ENCODE measurements at places on chromosomes 13 and 19.
A peak's percentile ranks its signal among the peaks of the same experiment; 100 is the strongest.

DNA sequence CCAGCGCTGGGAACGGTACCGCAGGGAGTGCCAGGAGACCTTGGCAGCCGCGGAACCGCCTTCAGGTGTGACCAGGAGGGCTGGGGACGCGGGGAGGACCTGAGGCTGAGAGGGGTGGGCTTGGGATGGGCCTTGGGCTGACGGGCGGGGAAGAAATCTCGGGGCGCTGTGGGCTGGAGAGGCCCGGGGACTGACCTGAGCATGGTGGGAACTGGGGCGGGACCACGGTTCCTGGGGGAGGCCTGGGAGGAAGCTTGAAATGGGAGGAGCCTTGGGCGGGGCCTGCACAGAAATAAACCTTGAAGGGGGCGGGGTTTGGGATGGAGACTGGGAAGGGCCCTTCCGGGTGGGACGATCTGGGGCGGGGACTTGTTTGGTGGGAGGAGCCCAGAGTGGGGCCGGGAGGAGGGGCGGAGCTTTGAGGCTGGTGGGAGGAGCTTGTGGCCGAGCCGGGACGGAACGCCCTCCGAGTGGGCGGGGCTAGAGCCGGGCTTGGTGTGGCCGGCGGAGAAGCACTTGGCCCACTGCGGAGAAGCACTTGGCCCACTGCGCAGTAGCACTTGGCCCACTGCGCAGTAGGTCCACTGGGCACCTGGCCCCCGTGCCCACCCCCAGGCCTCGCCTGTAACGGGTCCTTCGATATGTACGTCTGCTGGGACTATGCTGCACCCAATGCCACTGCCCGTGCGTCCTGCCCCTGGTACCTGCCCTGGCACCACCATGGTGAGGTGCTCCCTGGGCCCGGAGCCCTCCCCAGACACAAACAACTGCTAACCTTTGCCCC lies 2.8 kb downstream of the GIPR start:
- DNase-seq: peak; percentile 49

- DNase-seq: no peak
These were observed 40.2 kb downstream of the CCNE1 start for GRCh38 chr19:29851769-29852521.

DNA sequence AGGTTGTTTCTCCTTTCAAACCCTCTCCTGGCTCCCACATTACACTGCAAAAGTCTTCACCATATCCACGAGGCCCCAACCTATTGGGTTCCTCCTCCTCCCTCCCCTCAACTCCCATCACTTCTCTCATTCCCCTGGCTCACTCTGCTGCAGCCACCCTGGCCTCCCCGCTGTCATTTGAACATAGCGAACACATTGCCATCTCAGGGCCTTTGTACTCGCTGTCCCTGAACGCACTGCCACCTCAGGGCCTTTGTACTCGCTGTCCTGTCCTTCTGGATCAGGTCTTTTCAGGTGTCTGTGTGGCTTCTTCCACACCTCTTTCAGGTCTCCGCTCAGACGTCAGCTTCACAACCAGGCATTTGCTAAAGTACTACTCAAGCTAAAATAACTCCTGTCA lies 1.7 kb downstream of the CCDC61 start:
- no peak for DNase-seq

- no peak for DNase-seq
These were observed 34.0 kb downstream of the RASL11A start for GRCh38 chr13:27304611-27305010.

GRCh38 chr19:31089681-31090080 lies 259.6 kb downstream of the TSHZ3 start:
- DNase-seq: no peak

- DNase-seq: no peak
These were observed 52.7 kb upstream of the RFXAP start for GRCh38 chr13:36766295-36766694.

- DNase-seq: no peak
These were observed 13.2 kb upstream of the UQCR11 start for GRCh38 chr19:1618157-1619093.

DNA sequence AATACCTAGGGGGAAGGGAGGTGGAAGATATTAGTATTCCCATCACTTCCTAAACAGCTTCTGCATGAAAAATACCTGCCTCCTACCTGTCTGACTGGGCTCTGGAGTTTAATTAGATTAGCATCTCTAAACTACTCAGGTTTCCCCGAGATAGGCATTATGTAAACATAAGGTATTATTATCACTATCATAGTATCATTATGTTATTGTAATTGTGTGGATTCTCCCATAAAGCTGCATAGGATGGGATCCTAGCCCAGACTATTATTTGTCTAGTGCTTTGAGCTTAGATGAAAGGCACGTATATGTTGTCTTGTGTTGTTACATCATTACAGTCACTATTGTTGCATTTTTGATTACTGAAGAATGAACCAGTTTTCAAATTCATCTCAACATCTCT lies 115.2 kb upstream of the SOX21 start:
- DNase-seq: no peak

DNA sequence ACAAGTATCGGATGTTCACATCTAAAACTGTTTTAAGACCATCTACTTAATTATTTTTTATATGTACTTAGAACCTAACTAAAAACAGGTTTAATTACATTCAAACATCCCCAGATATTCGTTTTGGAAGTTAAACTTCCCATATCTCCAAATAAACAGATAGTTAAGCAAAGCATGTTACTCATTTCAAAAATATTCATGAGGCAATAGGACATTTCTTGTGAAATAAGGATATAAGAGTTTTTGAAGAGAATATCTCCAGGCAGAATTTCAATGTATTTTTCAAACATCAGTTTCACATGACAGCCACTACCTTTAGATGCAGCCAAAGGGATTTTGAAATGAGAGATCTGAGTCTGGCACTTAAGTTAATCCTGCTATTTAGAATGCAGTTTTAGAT lies 697.5 kb downstream of the SLITRK1 start:
- peak; percentile 14 for DNase-seq

DNA sequence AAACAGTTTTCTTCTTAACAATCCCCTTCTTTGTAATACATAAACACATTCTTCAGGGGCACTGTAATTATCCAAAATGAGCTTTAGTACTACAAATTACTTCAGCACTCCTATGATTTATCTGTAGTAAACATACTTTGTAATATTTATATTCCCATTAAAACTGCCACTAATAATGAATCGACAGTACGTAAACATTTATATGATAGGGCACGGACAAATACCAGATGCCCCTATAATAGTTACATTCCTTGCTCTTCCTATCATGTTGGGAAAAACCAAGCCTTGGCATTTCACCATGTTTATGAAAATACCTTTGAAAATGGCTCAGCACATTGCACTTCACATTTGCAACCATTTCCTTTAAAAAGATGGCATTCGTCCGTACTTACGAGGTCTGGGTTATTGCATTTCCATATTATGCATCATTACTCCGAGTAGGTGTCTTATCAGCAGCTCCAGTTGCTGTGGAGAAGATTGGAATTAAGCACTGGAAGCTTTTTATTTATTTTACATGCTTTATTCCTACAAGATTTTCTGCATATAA lies 1043.4 kb downstream of the DIAPH3 start:
- DNase-seq: no peak

GRCh38 chr13:111557921-111558699 lies 237.7 kb downstream of the TEX29 start:
- DNase-seq: no peak

DNA sequence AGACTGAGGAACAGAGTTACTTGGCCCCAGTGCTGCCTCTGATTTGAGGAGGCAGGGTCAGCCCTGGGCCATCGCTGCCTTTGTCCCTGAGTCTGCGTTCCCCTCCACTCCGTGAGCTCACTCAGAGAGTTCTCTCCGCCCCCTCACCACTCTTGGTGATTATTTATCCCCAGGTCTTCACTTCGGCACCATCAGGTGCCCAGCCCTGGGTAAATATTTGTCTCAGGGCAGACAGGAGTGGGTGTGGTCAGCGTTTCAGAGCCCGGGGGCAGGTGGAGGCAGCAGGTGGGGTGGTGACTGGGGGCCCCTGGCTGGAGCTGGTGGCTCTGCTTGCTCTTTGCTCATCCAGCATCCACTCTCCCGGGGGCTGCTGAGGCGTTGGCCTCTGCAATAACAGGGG lies 20.6 kb downstream of the PPP1R37 start:
- no peak for DNase-seq

DNA sequence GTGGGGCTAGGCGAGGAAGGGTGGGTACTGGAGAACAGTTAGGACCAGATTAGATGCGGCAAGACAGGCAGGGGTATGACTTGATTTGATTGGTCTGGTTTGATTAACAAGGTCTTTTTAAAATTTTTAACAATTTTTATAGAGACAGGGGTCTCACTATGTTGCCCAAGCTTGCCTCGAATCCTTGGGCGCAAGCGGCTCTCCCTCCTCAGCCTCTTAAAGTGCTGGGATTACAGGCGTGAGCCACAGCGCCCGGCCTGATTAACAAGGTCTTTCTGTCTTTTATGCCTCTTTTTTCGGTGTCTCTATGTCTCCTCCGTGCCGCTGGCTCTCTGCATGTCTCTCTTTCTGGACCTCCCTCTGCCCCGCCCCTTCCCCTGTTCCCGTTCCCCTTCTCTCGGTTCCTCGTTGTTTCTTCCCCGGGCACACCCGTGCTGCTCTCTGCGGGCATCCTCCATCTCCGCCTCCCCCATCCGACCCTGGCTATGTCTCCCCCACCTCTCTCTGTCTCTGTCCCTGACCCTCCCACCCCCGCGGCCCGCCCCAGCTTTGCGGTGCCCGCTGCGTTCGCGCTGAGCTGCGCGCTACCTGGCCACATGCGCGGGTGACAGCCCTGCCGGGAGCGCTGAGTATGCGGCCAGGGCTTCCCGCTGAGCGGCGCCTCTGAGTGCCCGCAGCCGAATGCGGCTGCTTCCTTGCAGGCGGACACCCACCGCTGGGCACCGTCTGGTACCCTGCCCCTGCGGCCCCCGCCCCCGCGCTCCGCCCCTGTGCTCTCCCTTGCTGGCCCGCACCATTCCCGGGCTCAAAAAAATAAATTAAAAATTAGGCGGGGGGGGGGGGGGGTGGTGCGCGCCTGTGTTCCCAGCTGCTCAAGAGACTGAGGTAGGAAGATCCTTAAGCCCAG lies 8.1 kb upstream of the SDHAF1 start:
- no peak for DNase-seq

- DNase-seq: no peak
These were observed at the start of gene ZNF358 for GRCh38 chr19:7515645-7516151. TSS of gene ZNF358 (plus strand) at chr19:7516103. CDS start at chr19:7519243, 3,140 bp downstream.

DNA sequence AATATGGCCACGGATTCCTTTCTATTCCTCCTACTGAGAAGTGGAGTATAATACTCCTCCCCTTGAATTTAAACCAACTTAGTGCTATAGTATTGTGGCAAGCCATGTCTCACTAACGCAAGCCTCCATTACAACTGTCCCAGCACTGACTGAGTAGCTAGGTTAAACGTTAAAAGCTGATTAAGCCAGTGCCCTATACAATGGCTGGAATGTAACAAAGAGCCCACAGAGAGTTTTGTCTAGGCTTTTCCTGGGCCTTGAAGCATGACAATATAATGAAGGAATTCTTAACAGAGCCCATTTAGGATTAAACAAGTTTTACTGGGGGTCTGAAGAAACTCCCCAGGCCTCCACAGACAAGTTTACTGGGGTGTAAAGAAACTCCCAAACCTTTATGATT lies 254.5 kb upstream of the DACH1 start:
- no peak for DNase-seq

GRCh38 chr19:32397671-32398101 lies 7.9 kb upstream of the DPY19L3 start:
- DNase-seq: peak; percentile 6

DNA sequence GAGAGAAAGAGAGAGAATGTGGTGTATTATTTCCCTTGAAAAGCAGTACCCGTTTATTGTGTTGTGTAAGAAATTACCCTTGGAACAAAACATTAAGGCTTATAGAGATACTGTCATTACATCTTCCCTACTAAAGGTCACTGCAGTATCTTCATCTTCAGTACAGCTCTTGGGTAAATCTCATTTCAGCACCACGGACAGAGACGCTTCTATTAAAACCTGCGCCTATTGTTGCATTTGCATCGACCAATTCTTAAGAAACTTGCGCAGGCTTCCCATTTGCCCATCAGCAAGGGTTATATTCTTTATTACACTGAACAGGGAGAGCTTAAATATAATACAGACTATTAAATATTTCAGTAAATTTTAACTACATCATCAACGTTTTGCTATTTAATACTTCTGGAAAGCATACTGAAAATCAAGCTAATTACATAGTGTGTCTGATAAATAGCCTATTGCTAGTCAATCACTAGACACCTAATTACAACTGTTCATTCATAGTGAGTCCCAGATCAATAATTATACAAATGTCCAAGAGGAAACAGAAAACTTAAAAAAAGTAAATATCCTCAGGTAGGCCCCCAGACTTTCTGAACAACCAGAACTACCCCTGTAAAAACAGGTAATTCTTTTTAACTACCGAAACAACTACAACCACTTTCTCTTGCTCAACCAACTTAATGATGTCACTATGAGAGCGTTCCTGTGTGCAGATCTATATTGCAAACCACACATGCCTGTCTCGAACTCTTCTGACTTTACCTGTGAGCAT lies 350.6 kb downstream of the LIG4 start:
- DNase-seq: peak; percentile 79

- DNase-seq: no peak
These were observed 23.5 kb upstream of the LAIR1 start for GRCh38 chr19:54387991-54388801.

DNA sequence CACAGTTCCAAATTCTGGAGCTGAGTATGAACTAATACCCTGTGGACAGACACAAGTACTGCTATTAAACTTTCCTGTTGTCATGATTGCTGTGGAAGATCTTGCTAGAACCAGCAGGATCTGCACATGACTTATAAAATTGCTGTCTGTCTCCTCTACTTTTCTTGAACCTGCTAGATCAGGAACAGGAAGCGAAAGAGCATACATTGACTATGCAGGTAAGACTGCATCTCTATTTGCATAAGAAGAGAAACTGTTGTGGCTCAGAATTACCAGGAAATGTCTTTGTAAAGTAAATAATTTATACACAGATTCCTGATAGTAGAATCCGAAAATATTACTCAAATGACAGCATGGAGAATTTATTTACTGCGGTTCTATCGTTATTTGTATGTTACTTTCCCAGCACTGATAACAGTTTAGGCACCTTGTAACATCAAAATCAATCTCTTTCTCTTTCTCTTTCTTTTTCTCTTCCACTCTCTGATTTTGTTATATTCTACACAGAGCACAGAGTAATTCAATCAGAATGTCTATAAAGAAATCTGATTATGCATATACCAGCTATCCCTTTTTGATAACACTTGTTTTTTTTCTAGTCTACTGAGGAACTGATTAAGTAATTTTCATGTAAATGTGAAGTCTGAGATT lies 226.5 kb downstream of the MYO16 start:
- no peak for DNase-seq

- DNase-seq: no peak
These were observed 98.4 kb downstream of the ZIC5 start for GRCh38 chr13:99873141-99873540.
